Bone marrow (tissue), 2 donors: ENCODE measurements at places on chromosomes 4 and X.

GRCh38 chr4:60589425-60589824 is 610.7 kb upstream of the ADGRL3 start:
- no peak for DNase-seq

DNA sequence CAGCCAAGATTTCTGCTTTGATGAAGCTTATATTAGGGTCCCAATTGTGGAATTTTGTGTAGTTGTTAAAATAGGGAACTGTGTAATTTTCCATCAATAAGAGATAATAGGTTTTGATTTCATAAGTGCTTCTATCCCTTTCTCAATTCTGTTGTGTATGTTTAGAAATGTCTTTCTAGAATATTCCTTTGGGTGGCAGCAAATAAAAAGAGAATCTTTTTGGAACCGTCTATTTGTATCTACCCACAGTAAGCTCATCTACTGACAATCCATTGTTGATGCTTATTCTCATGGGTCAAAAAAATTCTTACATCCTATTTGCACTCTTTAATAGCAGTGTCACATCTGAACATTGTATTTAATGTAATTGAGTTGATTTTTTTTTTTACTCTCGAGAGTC is 61.7 kb downstream of the TMA16 start:
- no peak for DNase-seq

- no peak for DNase-seq
Measured at GRCh38 chrX:34300871-34301270, 168.8 kb upstream of the FAM47A start.

DNA sequence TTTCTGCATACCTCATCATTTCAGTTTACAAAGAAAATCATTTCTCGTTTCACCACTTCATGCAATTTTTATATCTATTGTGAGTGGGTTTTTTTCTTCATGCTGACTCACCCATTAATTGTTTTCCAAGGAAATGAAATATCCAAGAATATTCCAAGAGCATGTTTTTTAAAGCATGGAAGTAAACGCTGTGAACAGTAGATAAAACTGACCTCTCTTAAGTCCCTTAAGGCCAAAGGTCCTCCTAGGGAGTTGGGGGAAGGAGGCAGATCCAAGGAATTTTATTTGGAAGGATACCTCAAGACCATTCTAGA is 2.6 kb upstream of the APBB2 start:
- no peak for DNase-seq

DNA sequence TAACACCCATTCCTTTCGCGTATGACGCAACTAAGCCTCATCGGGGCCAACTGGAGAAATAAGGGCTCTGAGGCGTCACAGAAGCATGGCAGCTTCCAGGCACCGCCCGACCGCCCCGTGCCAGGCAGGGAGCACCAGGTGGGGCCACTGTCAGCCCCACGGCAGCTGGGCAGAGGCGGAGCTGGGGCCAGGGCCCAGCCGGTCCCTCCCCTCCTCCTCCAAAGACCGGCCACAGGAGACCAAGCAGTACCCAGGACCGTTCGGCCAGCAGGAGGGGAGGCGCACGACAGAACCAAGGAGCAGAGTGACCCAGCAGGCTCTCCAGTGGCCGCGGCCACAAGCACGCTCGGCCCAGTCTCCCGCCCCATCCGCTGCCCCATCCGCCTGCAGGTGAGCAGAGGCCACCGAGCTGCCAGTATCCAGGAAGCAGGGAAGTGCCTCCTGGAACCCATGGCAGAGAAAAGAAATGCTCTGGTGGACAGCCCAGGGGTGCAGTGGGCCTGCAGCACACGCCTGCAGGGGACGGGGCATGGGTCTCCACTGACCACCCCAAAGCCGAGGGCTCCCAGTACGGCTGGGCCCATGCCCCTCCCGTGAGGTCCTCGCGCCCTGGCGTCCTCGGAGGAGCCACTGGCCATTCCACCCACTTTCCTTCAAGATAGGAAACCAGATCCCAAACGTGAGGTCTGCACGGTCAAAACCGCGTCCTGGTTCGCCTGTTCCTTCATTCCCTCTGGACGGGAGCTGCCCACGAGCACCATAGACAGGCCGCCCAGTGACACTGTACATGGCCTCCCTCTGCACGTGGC is 9.6 kb downstream of the CTBP1 start:
- no peak for DNase-seq

DNA sequence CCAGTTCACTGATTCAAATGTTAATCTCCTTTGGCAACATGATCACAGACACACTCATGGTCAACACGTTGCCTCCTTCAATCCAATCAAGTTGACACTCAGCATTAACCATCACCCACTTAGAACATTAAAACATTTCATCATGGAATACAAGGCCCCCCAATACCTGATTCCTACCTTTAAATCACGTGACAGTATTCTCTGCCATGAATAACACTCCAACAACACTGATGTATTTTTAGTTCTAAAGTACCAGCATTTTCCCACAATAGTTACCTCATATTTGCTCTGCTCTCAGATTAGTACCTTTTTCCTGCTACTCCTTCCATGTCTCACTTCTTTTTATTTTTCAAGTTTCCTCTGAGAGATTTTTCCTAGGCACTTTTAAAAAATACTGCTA is 19.6 kb downstream of the IL13RA2 start:
- no peak for DNase-seq

DNA sequence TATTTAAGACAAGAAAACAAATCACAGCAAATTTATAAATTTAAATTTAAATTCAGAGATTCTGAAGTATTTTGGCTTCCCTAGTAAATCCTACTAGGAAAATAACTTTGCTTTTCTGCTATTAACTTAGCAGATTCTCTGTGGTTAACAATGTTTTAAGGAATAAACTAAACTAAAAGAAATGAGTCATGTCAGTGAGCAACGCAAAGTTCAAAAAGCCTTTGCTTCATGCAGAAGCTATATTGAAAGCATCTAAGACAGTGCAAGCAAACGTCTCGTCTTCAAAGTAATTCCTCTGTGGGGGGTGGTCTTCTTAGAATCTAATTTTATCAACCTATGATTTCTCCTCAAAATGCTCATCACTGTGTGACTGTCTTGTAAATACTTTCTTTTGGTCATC is 30.1 kb downstream of the GABRB1 start:
- DNase-seq: no peak

DNA sequence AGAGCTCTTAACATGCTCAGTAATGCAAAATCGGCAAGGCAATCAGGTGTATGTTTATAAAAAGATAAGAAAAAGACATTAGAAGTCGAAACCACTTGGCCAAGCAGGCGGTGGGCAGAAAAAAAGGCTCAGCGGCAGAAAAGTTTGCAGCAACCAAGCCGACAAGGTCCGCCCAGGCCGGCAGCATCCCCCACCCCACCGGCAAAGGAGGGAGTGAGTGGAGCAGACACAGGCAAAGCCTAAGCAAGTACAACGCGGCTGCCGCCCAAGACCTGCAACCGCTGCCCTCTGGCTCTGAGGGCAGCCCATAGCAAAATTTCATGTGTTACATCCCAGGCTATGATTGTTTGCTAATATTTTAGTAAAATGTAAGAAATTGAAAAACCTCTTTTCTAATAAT is 125.4 kb upstream of the ZCCHC13 start:
- no peak for DNase-seq

DNA sequence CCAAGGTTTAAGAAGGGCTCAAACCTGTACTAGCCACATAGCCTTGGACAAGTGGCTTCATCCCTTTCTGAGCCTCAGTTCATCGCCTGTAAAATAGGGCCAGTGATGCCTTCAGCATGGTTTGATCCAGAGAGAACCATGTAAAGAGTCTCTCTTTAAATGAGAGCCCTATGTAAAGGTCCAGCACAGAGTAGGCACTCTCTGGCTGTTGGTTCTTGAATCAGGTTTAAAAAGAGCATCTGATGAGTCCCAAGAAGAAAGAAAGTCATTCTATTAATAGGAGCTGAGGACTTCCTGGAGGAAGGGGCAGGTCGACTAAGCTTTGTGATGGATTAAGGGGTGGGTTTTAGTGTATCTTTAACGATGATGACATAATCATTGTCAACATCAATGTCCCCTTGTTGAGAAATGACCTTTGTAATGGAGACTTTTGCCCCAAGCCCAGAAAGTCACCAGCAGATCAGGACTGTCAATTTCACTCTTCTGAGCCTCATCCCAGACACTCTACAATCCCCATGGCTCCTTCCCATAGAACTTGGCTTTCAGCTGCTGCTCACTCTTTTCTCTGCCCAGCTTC is 4.0 kb upstream of the SLC2A9 start:
- no peak for DNase-seq

GRCh38 chr4:38663090-38663800 is 754 bp upstream of the KLF3 start:
- peak; percentile 81 for DNase-seq

DNA sequence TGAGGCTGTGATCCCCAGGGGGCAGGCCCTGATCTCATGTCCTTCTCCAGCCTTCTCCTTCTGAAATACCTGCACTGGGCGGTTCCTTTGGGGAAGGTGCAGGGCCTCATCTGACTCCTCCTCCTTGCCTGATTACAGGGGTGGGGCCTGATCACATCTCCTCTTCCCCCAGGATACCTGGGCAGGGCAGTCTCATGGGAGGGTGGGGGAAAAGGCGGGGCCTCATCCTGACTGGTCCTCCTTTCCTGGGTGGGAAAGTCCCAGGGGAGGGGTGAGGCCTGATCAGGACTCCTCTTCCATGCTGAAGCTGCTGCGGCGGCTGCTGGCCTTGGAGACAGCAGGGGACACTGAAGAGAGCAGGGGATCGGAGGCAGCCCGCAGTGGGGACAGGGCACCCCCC is 13.3 kb downstream of the TFE3 start:
- DNase-seq: no peak

DNA sequence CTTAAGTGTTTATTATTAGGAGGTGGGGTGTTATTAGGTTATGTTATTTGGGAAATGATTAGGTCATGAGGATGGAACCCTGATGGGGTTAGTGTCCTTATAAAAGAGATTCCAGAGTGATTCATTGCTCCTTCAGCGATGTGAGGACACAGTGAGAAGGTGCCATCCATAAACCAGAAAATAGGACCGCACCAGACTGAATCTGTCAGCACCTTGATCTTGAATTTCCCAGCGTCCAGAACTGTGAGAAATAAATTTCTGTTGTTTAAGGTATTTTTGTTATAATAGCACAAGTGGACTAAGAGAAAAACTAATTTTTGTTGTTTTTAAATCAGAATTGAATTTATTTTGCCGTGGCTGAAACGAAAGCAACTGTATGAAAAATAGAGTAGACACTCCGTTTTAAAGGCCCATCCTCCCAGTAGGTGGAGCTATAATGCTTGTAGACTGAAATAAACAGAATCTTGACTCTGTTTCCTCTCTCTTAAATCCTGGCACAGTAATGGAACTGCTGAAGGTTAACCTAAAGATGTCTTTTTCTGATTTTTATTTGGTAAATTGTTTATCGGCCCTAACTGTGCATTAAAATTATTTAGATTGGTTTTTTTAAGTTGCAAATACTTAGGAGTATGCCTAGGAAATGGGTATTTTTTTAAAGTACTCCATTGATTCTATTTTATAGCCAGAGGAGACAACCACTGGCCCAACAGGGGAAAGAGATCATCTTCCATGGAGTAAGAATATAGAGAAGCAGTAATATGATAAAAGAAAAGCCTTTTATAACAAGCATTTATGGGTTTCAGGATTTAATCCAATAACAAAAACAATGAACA is 133.2 kb upstream of the ADAMTS3 start:
- no peak for DNase-seq

GRCh38 chr4:120801137-120801758 is 121.3 kb downstream of the PRDM5 start:
- no peak for DNase-seq

DNA sequence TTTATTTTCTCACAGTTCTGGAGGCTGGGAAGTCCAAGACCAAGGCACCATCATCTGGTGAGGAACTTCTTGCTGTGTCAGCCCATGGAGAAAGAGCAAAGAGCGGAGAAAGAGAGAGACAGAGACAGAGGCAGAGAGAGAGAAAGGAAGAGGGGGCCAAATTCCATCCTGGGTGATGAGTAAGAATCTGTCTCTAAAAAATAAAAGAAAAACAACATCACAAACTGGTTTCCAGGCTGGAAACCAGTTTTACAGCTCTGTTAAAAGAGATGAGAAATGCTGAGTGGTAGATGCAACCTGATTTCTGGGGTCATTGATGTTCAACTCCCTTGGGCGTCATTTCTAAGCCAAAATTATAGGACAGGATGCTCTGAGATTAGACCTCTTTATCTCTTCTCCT is 72.9 kb downstream of the SHOX start:
- no peak for DNase-seq

- DNase-seq: no peak
Measured at GRCh38 chr4:151530783-151531182, 121.8 kb downstream of the FHIP1A start.

GRCh38 chr4:38013461-38014366 is 53.5 kb downstream of the PTTG2 start:
- no peak for DNase-seq

GRCh38 chr4:36651253-36651652 is 369.8 kb downstream of the DTHD1 start:
- DNase-seq: no peak

- no peak for DNase-seq
Measured at GRCh38 chr4:90951037-90951436, 823.8 kb downstream of the CCSER1 start.

DNA sequence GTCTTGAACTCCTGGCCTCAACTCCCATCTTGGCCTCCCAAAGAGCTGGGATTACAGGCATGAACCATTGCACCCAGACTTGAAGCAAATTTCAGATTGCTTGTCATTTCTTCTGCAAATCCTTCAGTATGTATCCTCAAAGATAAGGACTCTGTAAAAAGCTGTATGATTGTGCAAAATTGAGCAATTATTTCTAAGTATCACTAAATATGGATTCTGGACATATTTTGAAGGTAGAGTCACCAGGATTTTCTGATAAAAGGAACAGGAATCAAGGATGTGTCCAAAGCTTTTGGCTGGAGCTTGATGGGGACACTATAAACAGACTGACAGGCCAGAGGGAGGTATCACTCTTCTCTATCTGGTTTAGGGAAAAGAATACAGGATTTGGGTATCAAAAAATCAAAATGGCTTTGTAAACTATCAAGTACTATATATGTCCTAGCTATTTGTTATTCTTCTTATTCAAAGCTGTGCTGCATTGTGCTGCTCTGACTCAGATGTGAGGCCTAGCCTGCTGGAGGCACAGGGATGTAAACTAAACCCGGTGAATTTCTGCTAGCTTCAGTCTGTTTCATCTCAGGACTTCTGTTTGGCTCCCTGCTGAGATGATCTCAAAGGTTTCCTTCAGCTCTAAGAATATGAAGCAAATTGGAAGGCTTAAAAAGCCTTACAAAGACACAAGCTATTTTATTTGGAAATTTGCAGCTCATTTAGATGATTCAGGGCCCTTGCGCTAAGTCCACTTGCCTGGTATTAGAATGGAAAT is 8.3 kb downstream of the RPS4X start:
- no peak for DNase-seq

GRCh38 chr4:159195361-159195769 is 92.5 kb downstream of the RAPGEF2 start:
- no peak for DNase-seq

DNA sequence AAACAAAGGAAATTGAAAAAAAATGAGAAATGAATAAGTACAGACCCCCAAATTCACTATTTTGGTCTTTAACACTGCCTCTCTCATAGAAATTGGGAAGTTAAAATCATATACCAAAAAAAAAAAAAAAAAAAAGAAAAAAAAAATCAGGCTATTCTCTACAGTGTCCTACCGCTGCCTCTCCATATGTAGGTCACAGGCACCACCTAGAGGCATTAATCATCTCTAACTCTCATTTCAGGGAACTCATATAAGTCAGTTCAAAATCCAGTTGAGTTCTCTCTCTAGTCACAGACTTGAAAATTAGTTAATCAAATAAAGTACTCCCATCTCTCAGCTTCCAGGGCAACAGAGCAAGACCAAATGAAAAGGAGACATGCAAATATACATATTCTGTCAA is 47.9 kb downstream of the COX18 start:
- DNase-seq: peak; percentile 7

- DNase-seq: no peak
Measured at GRCh38 chr4:111031596-111031995, 408.7 kb upstream of the PITX2 start.

- no peak for DNase-seq
Measured at GRCh38 chr4:3413675-3414420, 27.9 kb upstream of the HGFAC start.
